ENCODE measurements at places on chromosomes 6 and 20. TPM values are rescaled to one million over a fixed set of nuclear protein-coding genes. Genes with fewer than 3 reads are reported as not detected.

Gene CDH4
- 7.4 TPM for total RNA-seq

- no peak overlapping the region for H3K27ac ChIP-seq
- H3K36me3 ChIP-seq: no peaks in the 10 kb centered on the region
- H3K4me1 ChIP-seq: peaks cover 5% of the 10 kb centered on the region
- DNase-seq: no peak
Measured at GRCh38 chr20:16003310-16003709, 569.9 kb downstream of the KIF16B start.

Gene SAMD5
- 0.08 TPM for total RNA-seq

DNA sequence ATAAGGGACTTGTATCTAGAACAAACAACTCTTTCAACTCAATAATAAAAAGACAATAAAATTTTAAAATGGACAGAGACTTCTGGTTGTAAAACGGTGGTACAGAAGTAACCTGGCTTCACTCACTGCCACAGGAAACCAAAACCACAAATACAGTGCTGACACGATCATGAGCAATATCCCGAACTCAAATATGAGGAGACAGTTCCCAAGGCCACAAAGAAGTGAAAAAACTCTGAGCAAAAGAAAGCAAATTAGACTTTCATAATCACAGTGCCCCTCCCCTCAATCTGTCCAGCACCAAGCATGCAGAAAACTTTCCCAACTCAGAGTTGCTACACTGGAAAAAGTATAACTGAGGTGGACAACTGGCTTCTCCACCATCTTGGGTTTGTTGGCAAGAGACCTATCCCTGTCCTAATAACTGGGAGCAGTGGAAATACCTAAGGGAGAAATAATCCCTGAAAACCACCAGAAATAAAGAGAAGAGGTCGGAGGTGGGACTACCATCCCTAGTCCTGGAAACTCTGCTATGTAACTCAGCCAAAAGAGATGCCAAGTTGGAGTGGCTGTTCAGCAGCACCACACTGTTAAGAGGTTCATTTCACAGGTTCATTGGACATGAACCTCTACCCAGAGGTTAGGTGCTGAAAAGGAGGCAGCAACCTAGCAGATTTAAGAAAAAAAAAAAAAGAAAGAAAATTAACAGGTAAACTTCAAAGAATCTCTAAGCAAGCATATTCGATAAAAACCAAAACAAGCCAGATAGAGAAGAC lies 55.5 kb downstream of the REV3L start:
- no peak overlapping the region for H3K4me3 ChIP-seq
- H3K4me1 ChIP-seq: no peaks in the 10 kb centered on the region
- no peaks in the 10 kb centered on the region for H3K36me3 ChIP-seq
- DNase-seq: no peak

DNA sequence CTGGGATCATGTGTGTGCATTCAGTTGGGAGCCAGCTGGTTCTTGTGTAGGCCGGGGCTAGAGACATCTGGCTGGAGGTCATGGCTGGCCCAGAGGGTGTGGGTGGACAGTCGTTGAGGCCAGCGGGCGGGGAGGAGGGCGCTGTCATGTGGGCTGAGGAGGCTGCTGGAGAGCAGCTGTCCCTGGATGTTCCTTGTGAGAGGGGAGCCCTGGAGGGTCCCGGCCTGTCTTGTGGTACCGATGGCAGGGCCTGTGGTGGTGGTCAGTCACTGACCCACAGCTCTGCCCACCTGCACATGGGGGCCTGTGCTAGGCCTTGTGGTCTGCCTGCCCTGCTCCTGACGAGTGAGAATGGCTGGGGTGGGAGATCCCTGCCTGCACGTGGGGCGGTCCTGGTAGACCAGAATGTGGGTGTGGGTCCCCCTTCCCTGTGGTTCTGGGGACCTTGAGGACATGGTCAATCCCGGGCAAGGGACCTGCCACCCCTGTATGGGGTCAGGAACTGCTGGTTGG lies 1.9 kb upstream of the C20orf204 start:
- H3K4me3 ChIP-seq: no peak overlapping the region
- H3K27me3 ChIP-seq: peaks cover 14% of the 10 kb centered on the region
- peaks cover 11% of the 10 kb centered on the region for H3K4me1 ChIP-seq
- H3K27ac ChIP-seq: no peak overlapping the region
- H3K36me3 ChIP-seq: peaks cover 14% of the 10 kb centered on the region

GRCh38 chr6:53441761-53442160 lies 93.0 kb upstream of the ELOVL5 start:
- H3K27me3 ChIP-seq: no peaks in the 10 kb centered on the region
- H3K4me1 ChIP-seq: no peaks in the 10 kb centered on the region
- H3K4me3 ChIP-seq: no peak overlapping the region
- DNase-seq: no peak
- H3K27ac ChIP-seq: no peak overlapping the region

- no peaks in the 10 kb centered on the region for H3K36me3 ChIP-seq
- H3K4me1 ChIP-seq: peaks cover 6% of the 10 kb centered on the region
- no peak for DNase-seq
- no peak overlapping the region for H3K4me3 ChIP-seq
- H3K27me3 ChIP-seq: no peaks in the 10 kb centered on the region
- H3K27ac ChIP-seq: no peak overlapping the region
Measured at GRCh38 chr6:36757206-36757605, 59.6 kb downstream of the RAB44 start.

DNA sequence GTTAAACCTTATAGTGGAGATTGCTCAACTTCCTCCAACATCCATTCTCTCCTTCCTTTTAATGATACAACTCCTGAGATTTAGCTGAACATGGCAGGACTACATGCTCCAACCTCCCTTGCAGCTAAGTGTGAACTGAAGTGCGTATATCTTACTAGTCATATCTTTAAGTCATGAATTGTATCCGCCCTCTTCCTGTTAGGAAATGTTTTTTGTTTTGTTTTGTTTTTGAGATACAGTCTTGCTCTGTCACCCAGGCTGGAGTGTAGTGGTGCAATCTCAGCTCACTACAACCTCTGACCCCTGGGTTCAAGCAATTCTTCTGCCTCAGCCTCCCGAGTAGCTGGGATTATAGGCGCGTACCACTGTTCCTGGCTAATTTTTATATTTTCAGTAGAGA lies 8.8 kb upstream of the OSTM1 start:
- H3K4me3 ChIP-seq: no peak overlapping the region
- H3K4me1 ChIP-seq: no peaks in the 10 kb centered on the region
- no peak overlapping the region for H3K27ac ChIP-seq
- no peaks in the 10 kb centered on the region for H3K27me3 ChIP-seq
- no peak for DNase-seq

Gene OPRL1
- total RNA-seq: 0.52 TPM

DNA sequence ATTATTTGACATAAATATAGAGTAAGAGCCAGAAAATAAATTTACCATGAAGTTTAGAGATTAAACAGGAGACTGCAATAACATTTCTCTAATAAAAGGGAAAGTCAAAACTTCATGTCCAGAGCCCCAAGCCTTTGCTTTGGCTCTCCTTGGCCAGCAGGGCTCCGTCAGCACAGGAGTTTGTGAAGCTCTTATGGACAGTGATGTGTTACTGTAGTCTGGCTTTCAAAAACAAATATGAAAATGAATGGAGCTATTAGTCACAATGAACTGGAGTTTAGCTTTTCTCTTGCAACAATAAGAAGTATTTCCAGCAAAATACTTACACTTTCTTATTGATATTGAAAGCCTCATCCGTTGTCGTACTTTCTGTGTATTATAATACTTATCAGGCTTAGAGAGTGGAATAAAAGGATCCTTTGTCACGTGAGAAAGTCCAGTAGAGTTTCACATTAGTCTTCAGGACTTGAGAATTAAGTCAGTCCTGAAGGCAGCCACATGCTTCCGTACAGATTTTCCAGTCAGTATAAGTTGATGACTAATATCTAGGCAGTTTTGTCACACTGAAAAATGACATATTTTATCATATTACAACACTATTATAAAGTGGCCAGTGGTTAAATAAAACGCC lies 117.0 kb upstream of the PRL start:
- H3K27ac ChIP-seq: no peak overlapping the region
- H3K27me3 ChIP-seq: no peaks in the 10 kb centered on the region
- no peak overlapping the region for H3K4me3 ChIP-seq

Gene RAE1
- 35.9 TPM for total RNA-seq

Gene ROS1
- total RNA-seq: not detected

GRCh38 chr6:148244217-148244935 lies 98.3 kb upstream of the SASH1 start:
- no peaks in the 10 kb centered on the region for H3K36me3 ChIP-seq
- DNase-seq: no peak
- H3K4me1 ChIP-seq: no peaks in the 10 kb centered on the region
- H3K4me3 ChIP-seq: no peak overlapping the region
- H3K27me3 ChIP-seq: no peaks in the 10 kb centered on the region
- H3K27ac ChIP-seq: no peak overlapping the region

Gene OR2W1
- total RNA-seq: not detected

DNA sequence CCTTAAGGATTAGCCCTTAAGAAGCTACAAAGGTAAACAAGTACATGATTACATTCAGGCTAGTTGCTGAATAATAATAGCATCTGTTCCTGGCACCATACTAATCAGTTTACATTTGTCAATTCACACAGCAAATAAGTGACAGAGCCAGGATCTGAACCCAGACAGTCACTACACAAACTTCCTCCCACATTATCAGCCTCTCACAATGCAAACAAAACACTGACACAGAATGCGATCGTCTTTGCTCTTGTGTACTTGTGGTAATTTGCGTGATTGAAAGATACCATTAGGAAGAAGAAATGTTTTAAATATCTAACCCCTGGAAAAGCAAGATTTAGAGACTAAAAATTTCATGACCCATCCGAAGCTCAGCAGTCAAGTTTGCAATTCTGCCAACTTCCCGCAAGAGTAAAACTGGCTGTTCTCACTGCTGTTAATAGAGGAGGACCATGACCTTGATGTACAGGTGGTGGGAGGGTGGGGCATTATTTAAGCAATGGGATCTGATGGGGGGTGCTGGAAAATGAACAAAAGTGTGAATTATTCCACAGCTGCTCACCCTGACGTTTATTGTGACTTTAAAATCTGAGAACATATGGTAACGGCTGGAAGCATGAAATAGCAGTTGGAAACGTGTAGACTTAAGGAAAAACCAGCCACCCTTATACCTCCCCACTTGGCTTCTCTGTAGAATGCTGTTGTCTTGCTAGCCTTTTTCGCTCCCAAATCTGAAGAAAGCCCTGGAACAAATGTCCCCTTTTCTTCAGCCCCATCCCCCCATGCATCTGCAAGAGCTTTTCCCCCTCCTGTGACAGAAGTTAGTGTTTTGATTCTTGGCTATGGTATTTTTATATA lies 95.3 kb upstream of the ARMC2 start:
- no peak overlapping the region for H3K4me3 ChIP-seq
- no peak for DNase-seq
- H3K27ac ChIP-seq: no peak overlapping the region
- H3K4me1 ChIP-seq: peaks cover 2% of the 10 kb centered on the region
- H3K27me3 ChIP-seq: no peaks in the 10 kb centered on the region
- H3K36me3 ChIP-seq: no peaks in the 10 kb centered on the region

- H3K27ac ChIP-seq: no peak overlapping the region
- H3K4me1 ChIP-seq: peaks cover 25% of the 10 kb centered on the region
- H3K4me3 ChIP-seq: no peak overlapping the region
Measured at GRCh38 chr20:63454731-63455567, 17.5 kb downstream of the KCNQ2 start.

Gene SIRPB2
- 0.28 TPM for total RNA-seq

- no peak overlapping the region for H3K4me3 ChIP-seq
- H3K27ac ChIP-seq: no peak overlapping the region
- H3K4me1 ChIP-seq: no peaks in the 10 kb centered on the region
- H3K27me3 ChIP-seq: no peaks in the 10 kb centered on the region
- H3K36me3 ChIP-seq: no peaks in the 10 kb centered on the region
Measured at GRCh38 chr6:137977206-137977605, 110.1 kb downstream of the TNFAIP3 start.

DNA sequence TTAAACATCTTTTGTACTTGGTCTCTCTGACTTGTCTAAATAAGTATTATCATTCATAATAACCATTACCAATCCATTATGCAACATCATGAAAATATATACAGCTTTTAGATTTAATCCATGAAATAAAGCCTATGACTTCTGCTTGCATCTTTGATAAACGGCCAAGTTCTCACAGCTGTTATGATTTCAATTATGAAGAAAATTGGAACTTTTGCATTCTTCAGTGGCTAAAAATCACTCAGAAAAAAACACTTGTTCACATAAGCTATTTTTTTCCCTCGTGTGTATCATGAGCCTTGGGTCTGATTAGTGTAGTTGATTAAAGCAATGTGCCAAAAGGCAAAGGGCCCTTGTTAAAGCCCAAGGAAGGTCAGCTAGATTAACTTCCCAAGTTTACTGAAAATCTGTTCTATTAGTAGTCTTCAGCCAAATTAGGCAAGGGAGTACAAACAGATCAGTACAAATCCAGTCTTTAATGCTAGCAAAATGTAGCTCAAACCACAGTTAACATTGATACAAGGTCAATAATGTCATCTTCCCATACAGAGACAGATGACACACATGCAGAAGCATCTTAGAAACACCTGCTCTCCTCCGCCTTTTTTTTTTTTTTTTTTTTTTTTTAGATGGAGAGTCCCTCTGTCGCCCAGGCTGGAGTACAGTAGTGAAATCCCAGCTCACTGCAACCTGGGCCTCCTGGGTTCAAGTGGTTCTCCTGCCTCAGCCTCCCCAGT lies 69.9 kb downstream of the SGK1 start:
- no peaks in the 10 kb centered on the region for H3K27me3 ChIP-seq
- no peak overlapping the region for H3K27ac ChIP-seq
- no peak for DNase-seq

GRCh38 chr6:130503146-130503545 lies 137.3 kb downstream of the TMEM200A start:
- H3K4me3 ChIP-seq: no peak overlapping the region
- DNase-seq: no peak
- H3K27me3 ChIP-seq: no peaks in the 10 kb centered on the region
- no peaks in the 10 kb centered on the region for H3K36me3 ChIP-seq
- H3K4me1 ChIP-seq: no peaks in the 10 kb centered on the region

DNA sequence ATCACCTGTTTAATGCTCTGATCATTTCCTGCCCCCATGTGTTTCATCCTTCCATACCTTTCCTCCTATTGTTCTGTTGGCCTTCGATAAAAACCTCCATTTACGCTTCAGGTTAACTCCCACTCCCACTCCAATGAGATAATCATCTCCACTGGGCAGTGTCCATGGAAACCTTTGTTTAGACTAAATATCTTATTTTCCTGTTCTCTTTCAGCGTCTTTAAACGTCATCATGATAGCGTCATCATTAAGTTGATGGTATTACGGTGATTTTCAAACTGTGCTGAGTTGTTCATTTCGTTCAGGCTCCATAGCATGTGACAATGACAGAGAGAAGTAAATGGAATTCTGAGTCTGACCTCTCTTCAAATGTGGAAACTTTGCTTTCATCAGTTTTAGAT lies 970.5 kb upstream of the SLC35B3 start:
- H3K4me3 ChIP-seq: no peak overlapping the region
- H3K36me3 ChIP-seq: no peaks in the 10 kb centered on the region
- H3K27me3 ChIP-seq: no peaks in the 10 kb centered on the region

GRCh38 chr6:17431581-17431980 lies 38.2 kb downstream of the CAP2 start:
- no peak overlapping the region for H3K27ac ChIP-seq
- DNase-seq: no peak
- no peaks in the 10 kb centered on the region for H3K27me3 ChIP-seq
- 0 out of 2 replicates have a peak, but pooled peaks cover 2% of the 10 kb centered on the region for H3K36me3 ChIP-seq
- H3K4me1 ChIP-seq: peaks cover 6% of the 10 kb centered on the region

- no peak for DNase-seq
- no peak overlapping the region for H3K4me3 ChIP-seq
- peaks cover 21% of the 10 kb centered on the region for H3K4me1 ChIP-seq
- H3K36me3 ChIP-seq: no peaks in the 10 kb centered on the region
Measured at GRCh38 chr20:46200582-46201570, 82.8 kb downstream of the CD40 start.

Gene MAP7
- total RNA-seq: 67.0 TPM
